ENCODE measurements at places on chromosomes 13 and 19. TPM values are rescaled to one million over a fixed set of nuclear protein-coding genes. Genes with fewer than 3 reads are reported as not detected.

The SLC6A16 gene
- polyA plus RNA-seq, result 1.1 TPM

The LILRB3 gene
- polyA plus RNA-seq, result 32.6 TPM

The NKPD1 gene
- 0.13 TPM for polyA plus RNA-seq

The RFPL4A gene
- polyA plus RNA-seq, result not detected

The KIR2DL4 gene
- polyA plus RNA-seq, result not detected

The APLP1 gene
- polyA plus RNA-seq, result 77.4 TPM

The ZNF610 gene
- polyA plus RNA-seq, result 13.6 TPM

DNA sequence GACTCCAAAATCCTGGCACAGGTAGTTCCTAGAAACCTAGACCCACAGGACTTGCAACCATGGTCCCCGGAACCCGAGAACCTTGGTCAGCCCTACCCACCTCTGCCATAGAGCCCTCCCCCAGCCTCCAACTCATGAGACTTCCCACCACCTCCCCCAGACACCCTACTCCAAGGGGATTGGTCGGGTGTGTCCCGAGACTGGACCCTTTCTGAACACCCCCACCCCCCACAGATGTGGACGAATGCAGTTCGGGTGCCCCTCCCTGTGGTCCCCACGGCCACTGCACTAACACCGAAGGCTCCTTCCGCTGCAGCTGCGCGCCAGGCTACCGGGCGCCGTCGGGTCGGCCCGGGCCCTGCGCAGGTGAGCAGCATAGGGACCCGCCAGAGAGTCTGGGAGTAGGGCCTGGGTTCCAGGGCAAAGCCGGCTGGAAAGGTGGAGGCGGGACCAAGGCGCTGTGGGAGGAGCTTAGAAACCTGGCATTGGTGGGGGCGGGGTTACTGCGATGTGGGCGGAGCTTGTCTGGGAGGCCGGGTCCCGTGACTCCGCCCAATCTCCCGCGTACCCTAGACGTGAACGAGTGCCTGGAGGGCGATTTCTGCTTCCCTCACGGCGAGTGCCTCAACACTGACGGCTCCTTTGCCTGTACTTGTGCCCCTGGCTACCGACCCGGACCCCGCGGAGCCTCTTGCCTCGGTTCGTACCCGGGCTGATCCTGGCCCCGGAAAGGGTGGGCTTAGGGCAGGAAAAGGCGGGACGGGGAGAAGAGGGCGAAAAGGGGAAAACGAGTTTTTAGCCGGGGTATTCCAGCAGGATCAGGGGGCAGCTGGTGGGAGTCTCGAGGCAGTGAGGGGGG is 11.9 kb downstream of the LTBP4 start:
- peaks cover 12% of the 10 kb centered on the region for H3K4me1 ChIP-seq
- H3K27me3 ChIP-seq, result no peaks in the 10 kb centered on the region
- peak overlapping the region; percentile 75 for H3K27ac ChIP-seq
- peak overlapping the region; percentile 81 for H3K4me3 ChIP-seq

GRCh38 chr13:27691207-27691606 is 69.5 kb downstream of the POLR1D start:
- no peak for DNase-seq
- no peaks in the 10 kb centered on the region for H3K36me3 ChIP-seq
- no peaks in the 10 kb centered on the region for H3K27me3 ChIP-seq

DNA sequence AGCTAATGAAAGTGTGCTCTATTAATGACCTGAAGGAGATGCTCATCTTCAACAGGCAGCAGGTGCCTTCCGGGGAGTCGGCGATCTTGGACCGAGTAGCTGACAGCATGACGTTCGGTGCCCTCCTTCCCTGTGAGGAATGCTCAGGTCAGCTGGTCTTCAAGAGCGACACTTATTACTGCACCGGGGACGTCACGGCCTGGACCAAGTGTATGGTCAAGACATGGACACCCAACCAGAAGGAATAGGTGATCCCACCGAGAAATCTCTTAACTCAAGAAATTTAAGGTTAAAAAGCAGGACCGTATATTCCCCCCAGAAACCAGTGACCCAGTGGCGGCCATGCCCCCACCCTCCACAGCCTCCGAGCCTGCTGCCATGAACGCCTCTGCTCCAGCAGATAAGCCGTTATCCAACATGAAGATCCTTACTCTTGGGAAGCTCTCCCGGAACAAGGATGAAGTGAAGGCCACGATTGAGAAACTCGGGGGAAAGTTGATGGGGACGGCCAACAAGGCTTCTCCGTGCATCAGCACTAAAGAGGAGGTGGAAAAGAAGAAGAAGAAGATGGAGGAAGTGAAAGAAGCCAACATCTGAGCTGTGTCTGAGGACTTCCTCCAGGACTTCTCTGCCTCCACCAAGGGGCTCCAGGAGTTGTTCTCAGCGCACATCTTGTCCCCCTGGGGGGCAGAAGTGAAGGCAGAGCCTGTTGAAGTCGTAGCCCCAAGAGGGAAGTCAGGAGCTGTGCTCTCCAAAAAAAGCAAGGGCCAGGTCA is 22.8 kb upstream of the ANKRD10 start:
- H3K27me3 ChIP-seq, result no peaks in the 10 kb centered on the region
- no peak overlapping the region for H3K27ac ChIP-seq
- H3K4me1 ChIP-seq, result no peaks in the 10 kb centered on the region
- H3K4me3 ChIP-seq, result no peak overlapping the region
- H3K36me3 ChIP-seq, result no peaks in the 10 kb centered on the region

DNA sequence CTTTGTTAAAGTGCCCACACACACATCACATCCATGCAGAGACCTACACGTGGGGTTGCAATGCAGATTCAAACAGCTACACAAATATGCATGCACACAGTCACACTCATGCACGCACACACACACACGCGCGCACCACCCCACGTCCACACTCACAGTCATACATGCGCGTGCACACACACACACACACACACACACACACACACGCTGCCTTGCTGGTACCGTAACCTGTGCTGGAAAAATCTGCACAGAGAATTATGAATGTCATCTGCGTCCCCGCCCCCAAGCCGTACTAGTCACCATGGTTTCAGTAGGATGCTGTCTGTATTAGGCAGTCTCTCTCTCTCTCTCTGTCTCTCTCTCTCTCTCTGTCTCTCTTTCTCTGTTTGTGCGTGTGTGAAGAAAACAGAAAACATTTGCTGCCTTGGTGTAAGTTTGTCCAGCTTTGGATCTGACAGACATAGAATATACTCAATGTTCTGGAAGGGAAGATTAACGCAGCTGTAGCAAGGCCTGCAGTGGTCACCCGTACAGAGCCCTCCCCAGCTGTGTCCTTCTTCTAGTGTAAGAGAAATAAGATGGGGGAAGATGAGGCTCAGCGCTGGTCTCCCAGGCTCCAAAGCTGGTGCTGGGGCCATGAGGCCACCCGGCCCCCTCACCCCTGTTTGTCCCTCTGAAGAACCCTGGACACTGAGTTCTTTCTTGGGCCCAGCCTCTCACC is 26.4 kb upstream of the DPP9 start:
- DNase-seq, result no peak
- no peak overlapping the region for H3K4me3 ChIP-seq
- H3K36me3 ChIP-seq, result no peaks in the 10 kb centered on the region
- H3K27me3 ChIP-seq, result no peaks in the 10 kb centered on the region

- no peaks in the 10 kb centered on the region for H3K36me3 ChIP-seq
- no peak for DNase-seq
- no peak overlapping the region for H3K4me3 ChIP-seq
- no peak overlapping the region for H3K27ac ChIP-seq
- H3K4me1 ChIP-seq, result peaks cover 9% of the 10 kb centered on the region
- no peaks in the 10 kb centered on the region for H3K27me3 ChIP-seq
These were observed 15.0 kb upstream of the DHRS12 start for GRCh38 chr13:51818781-51819511.

DNA sequence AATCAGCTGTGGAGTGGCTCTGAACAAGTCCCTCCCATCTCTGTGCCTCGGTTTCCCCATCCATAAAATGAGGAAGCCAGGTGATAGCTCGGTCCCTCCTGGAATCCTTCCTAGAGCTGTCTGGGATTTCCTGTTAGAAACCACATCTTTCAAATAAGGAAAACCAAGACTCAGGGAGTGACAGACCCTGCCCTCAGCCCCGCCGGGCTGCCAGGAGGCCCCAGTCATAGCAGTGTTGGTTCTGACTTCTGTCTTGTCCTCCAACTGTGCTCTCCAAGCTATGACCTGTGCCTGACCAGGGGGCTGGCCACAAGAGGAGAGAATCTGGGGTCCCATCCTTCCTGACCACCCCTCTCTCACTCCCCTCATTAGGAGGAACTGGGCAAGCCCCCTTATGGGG is 1.1 kb upstream of the SHD start:
- DNase-seq, result no peak
- H3K36me3 ChIP-seq, result no peaks in the 10 kb centered on the region
- H3K4me3 ChIP-seq, result no peak overlapping the region
- no peak overlapping the region for H3K27ac ChIP-seq
- H3K27me3 ChIP-seq, result peaks cover 25% of the 10 kb centered on the region
- peaks cover 12% of the 10 kb centered on the region for H3K4me1 ChIP-seq

- peak; percentile 92 for DNase-seq
- peaks cover 44% of the 10 kb centered on the region for H3K4me1 ChIP-seq
- H3K4me3 ChIP-seq, result peak overlapping the region; percentile 21
- H3K27me3 ChIP-seq, result no peaks in the 10 kb centered on the region
- no peaks in the 10 kb centered on the region for H3K36me3 ChIP-seq
These were observed 37.6 kb upstream of the C1QTNF9 start for GRCh38 chr13:24271601-24272451.

DNA sequence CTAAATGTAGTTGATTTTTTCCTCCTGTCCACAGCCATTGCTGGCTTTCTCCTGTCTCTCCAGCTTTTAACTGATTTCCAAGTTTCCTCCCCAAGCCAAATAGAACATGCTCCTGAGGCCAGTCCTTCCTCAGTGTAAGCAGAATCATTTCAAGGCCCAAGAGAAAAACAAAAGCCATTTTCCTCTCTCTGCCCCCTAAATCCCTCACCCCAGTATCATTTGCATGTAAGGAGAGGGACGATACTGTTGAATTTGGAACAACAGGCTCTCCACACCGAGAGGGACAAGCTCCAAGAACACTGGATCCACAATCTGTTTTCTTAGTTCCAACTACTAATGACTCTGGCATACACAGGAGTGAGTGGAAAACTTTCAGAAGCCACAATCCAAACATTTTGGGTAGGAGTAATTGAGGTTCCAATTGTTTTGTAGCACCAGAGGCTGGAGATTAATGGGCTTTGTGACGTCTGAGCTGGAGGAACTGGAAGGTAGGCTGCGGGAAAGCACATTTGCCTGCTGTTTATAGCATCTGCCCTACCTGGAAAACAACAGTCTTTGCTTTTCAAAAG is 156.8 kb downstream of the FLT1 start:
- no peaks in the 10 kb centered on the region for H3K4me1 ChIP-seq
- peaks cover 6% of the 10 kb centered on the region for H3K27me3 ChIP-seq
- H3K27ac ChIP-seq, result peak overlapping the region; percentile 3
- no peaks in the 10 kb centered on the region for H3K36me3 ChIP-seq
- no peak for DNase-seq
- no peak overlapping the region for H3K4me3 ChIP-seq

DNA sequence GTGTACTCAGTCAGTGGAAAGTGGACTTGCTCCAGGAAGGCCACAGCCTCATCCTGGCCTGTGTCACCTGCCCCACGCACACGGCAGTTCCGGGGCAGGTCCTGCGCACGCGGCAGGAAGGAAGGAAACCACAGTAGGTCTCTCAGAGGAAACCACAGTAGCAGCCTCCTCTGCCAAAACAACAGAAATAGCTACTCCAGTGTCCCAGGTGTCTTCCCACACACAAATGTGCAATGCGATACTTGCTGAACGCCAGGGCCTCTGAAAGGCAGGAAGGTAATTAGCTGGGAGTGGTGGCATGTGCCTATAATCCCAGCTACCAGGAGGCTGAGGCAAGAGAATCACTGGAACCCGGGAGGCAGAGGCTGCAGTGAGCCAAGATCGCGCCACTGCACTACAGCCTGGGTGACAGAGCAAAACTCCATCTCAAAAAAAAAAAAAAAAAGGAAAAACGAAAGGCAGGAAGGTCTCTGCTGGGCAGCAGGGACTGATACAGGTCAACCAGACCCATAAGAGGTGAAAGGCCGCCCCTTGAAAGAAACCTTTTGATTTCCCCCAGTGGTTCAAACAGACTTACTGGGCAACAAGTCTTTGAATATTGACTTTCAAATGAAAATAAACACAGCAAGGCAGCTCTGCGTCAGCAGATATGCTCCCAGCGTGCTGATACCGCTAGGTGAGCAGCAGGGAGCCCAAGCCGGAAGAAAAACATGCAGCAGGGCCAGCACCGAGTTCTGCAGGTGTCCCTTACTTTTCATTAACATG is 49.5 kb downstream of the CRYL1 start:
- H3K4me1 ChIP-seq, result no peaks in the 10 kb centered on the region

DNA sequence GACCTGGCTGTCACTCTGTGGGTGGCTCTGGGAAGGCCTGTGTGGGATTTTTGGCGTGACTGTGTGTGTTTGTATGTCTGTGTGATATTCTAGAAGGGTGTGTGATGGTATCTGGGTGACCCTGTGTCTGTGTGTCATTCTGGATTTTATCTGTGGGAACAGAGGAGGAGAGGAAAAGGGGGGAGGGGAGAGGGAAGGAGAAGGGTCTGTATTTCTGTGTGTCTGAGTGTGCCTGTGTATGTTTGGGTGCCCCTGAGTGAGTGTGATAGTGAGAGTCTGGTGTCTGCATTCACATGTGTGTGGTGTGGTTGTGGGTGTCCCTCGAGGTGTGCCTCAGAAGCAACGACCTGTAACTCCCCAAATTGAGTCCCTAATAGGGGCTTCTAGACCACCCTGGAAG is 8.1 kb upstream of the NFIX start:
- no peak overlapping the region for H3K27ac ChIP-seq
- no peaks in the 10 kb centered on the region for H3K27me3 ChIP-seq
- DNase-seq, result no peak
- no peak overlapping the region for H3K4me3 ChIP-seq
- H3K36me3 ChIP-seq, result no peaks in the 10 kb centered on the region
- H3K4me1 ChIP-seq, result no peaks in the 10 kb centered on the region

DNA sequence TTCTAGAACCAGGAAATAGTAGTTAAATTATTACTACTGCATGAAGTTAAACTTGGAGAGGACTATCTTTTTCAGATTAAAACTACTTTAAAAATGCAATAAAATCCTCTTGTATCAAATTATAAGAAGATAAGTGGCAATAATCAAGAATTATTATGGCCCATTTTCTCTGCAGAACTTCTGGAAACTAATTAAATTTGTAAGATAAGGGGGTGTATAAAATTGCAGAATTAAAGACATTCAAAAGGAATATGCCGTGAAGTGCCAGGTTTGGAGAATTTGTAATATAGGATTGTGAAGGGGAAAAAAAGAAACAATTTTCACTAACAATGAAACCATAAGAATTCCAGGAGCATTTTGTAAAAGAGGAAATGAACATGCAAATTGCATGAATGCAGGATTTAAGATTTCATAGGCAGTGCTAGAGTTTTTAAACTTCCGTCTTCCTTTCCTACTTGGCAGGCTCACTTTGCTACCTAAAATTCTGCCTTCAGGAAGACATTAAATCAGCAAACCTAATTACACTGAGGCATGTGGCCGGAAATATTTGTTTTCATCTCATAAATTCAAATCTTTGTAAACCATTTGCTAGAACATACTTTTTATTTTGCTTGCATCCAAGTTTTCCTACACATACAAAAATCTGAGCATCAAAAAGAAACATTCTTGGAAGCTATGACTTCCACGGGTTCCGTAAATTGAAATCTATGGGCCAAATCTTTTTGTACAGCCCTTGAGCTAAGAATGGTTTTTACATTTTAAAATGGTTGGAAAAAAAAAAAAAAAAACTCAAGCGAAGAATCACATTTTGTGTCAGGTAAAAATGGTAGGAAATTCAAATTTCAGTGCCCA is 166.9 kb downstream of the DCLK1 start:
- H3K4me3 ChIP-seq, result no peak overlapping the region
- H3K4me1 ChIP-seq, result peaks cover 7% of the 10 kb centered on the region
- no peaks in the 10 kb centered on the region for H3K36me3 ChIP-seq
- no peak for DNase-seq

GRCh38 chr19:7916103-7916954 is 1.7 kb downstream of the TGFBR3L start:
- H3K27me3 ChIP-seq, result peaks cover 25% of the 10 kb centered on the region
- peaks cover 25% of the 10 kb centered on the region for H3K4me1 ChIP-seq
- peak overlapping the region; percentile 68 for H3K27ac ChIP-seq
- DNase-seq, result no peak
- H3K4me3 ChIP-seq, result no peak overlapping the region
- H3K36me3 ChIP-seq, result peaks cover 18% of the 10 kb centered on the region

Data from adrenal gland (tissue), 19 donors.